ENCODE measurements at places on chromosomes 3 and 15. TPM values are rescaled to one million over a fixed set of nuclear protein-coding genes. Genes with fewer than 3 reads are reported as not detected.
A peak's percentile ranks its signal among the peaks of the same experiment; 100 is the strongest.

DNA sequence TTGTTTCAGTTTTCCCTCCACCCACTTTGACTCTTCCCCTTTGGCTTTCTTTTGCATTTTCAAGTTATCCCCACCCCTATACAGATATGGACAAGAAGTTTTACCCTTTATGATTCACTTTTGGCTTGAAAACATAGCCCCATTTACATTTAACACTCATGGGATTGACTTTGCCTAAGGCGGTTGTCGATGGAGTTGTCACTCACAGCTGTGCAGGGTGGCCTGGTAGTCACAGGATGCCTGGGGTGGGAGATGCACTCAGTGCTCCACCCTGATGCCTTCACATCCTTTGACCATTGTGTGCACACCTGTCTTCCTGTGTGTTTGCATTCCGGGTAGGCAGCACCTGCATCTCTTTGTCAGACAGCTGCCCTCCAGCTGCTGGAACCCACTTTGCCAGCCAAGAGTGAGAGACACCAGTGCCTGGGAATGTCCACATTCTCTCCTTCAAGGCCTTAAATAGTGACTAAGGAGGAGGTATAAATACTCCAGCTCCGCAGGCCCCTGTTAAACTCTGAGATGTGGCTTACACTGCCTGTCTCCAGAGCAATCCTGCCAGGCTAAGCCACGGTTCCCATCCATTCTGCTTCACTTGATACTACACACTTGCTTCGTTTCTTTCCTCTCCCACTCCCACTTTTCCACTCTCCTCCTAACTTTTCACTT is 191.5 kb upstream of the SLC24A5 start:
- DNase-seq = no peak

DNA sequence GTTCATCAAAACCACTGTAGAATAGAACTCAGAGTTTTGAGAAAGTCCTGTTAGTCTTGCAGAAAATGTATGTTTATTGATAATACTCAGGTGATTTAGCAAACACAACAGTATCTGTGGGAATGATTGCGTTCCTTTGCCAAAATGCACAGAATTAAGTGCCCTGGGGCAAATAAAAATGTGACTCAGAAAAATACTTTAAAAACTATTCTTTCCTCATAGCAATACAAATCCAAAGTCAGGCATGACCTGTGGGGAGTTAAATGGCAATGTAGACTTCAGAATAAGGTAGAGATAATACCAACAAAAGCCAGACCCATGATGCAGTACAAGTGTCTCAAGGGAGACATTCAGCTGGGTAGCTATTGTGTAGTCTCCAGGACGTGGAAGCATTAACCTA is 72.3 kb upstream of the SNTN start:
- no peak for DNase-seq

DNA sequence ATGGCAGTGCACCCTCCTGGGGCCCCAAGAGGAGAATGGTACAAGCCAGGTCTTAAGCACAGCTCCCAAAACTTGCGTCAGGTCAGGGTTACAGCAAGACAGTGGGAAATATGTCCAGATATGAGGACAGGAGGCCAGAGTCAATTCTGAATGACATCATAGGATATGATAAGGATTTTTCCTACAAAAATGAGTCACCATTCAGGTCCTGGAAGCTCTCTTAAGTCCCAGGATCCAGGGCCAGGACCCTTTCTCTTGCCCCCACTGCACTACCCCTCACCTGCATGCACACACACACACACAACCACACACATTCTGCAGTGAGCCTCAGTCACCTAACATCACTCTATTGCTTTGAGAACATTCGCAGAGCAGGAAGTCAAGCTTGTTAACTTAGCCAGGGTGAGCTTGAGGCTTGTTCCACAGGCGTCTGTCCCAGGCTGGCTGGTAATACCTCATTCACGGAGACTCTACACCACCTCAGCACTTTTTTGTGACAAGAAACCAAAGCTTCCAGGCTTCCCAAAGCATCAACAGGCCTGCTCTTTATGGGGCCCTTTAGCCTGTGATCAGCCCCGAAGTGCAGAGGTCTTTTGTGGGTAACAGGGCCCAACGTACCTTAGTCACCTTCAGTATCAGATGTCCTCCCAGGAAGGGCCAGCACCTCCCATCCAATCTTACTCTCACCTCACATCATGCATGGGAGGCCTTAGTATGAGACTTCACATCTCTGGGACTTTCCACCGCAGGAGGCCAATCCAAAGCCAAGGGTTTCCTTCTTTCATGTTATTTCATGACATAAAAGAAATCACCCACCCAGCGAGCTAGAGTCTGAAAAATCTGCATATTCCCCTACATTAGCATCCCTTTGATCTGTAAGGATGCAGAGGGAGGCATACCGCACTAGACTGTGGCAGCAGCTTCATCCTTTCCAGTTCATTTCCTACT is 74.0 kb upstream of the LIPC start:
- no peak for DNase-seq

- no peak for DNase-seq
These were observed 103.4 kb upstream of the HACD2 start for GRCh38 chr3:123688241-123688747.

Gene GAP43
- not detected for total RNA-seq

GRCh38 chr3:127157171-127157828 is 35.6 kb upstream of the PRR23E start:
- peak; percentile 30 for DNase-seq

Gene TBC1D23
- 36.9 TPM for total RNA-seq

DNA sequence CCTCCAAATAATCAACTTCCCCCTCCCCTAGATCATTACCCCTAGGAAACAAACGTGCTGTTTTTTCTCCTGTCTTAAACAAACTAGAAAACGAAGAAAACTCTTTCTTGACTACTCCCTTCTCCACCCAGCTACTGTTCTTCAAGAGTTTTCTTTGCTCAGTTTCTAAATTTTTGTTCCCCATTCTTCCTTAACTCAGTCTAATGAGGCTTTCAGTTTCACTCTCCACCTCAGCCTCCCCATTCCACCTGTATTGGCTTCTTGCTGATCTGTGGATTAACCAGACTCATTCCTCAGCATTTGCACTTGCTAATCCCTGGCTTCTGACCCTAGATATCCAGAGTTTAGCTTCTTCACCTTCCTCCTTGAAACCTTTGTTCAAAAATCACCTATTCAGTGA is 26.8 kb downstream of the SERPINI1 start:
- DNase-seq = no peak

DNA sequence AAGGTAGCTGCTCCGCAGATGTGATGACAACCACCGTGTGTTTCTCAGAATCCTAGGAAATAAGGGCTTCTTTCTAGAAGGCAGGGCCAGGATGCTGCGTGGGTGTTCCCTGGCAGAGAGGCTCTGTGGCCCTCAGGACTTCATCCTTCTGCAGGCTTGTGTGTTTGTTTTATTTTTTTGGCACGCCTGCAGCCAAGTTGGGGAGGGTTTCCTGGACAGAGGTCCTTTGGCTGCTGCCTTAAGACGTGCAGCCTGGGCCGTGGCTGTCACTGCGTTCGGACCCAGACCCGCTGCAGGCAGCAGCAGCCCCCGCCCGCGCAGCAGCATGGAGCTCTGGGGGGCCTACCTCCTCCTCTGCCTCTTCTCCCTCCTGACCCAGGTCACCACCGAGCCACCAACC is at the start of gene CLEC3B:
Gene CLEC3B, plus strand, starts transcription at position 266 of the 400 bp plus-strand sequence. Its CDS starts 60 bp downstream, at position 326.
- DNase-seq = peak; percentile 81

GRCh38 chr15:81038975-81039607 is 38.4 kb downstream of the TLNRD1 start:
- DNase-seq = no peak

GRCh38 chr3:111738238-111738637 is 120.8 kb upstream of the PHLDB2 start:
- DNase-seq = no peak

Gene TUSC7
- total RNA-seq = not detected

DNA sequence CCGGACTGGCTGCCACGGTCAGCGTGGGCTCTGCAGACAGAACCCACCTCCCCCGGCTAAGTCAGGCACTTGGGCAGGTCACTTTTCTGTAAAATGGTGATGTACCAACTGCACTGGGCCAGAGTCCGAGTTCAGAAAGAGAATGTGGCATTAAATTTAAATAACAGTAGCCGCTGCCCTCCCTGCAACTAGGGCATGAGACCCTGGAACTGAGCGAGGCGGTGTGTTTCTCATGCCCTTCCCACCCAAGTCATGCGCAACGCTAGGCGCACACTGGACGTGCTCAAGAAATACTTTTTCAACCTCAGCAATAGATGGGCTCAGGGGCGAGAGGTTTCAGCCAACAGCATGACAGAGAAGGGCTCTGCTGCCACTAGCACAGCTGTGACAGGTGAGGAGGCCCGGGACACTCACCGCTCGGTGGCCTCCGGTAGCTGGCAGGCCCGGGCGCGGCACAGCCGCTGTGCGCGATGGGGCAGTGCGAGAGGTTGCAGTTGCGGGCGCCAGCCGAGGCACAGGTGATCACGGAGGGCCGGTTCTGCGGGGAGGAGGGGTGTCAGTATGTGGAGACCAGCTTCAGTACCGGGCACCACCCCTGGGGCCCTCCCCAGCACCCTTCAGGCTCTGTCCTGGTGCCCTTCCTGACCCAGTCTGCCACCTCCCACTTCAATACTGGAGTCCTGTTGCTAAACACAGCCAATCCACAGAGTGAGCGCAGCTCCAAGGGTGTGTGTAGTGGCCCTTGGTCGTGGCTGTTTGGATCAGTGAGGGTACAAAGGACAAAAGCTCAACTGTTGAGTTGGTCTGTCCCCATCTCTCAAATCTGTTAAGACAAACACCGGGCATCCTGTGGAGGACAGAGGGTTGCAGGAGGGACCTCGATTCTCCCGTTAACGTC is 84.5 kb downstream of the VGLL4 start:
- DNase-seq = no peak

- no peak for DNase-seq
These were observed 168.1 kb upstream of the LRRN1 start for GRCh38 chr3:3631114-3631513.

DNA sequence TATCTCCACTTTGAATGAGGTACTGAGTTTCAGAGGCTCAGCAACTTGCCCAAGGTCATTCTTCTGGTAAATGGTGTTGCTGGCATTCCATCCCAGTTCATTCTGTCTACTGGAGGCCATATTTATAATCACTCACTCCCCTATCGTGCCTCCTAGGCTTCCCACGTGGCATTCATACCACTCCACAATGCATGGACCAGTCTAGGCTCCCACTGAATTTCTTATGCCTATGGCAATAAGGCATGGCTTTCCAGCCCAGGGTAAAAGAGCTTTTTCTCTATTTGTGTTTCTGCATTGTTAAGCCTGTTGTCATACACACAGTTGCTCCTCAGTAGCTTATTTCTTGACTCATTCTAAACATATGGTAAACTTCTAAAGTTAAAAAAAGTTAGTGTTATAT is 19.9 kb downstream of the BBX start:
- no peak for DNase-seq

- no peak for DNase-seq
These were observed 27.6 kb downstream of the CERS3 start for GRCh38 chr15:100501117-100501516.
